ENCODE measurements at places on chromosomes 7 and 10.

DNA sequence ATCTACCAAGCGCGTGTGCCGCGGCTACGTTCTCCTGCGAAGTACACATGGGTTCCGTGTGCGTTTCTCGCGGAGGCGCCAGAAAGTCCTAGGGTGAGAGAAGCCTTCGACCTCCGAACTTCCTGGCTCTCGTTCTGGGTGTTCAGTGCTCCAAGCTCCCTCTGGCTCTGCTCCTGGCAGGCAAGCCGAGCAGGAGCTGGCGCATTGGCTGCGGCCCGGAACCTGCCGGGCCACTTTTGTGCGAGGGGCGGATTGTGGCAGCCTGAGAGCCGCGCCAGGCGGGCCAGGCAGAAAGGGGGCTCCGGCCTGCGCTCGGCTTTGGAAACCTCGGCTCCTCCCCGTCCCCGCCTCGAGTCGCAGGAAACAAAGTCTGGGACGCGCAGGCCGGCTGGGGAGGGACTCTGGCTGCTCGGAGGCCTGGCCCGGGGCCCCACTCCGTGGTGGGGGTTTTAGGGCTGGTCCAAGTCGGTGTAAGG is 9.6 kb downstream of the EMX2 start:
- DNase-seq = no peak

GRCh38 chr10:87658858-87659555 is 671 bp upstream of the PAPSS2 start:
- no peak for DNase-seq

- DNase-seq = no peak
Observed at GRCh38 chr7:90900628-90901356, 304.7 kb downstream of the CDK14 start.

- no peak for DNase-seq
Observed at GRCh38 chr10:79017882-79018520, 50.8 kb upstream of the ZMIZ1 start.

DNA sequence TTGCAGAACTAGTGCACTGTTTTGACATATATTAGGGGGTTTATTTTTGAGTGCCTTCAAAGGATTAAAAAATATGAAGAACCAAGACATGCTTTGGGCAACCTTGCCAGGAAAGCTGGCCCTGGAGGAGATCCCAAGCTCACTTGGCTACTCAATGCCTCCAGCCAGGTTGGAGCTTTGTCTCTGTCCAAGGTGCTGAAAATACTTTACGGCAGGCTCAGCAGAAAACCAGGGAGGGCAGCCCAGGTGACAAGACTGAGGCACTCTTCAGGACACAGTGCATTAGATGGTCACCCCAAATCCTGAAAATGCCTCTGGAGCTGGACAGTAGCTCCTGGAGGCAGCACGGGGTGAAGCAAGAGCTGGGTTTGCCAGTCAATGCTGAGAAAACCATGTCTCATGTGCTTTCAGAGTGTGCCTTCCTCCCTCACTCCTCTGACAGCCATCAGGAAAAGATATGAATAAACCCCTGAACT is 5.8 kb upstream of the KCNH2 start:
- DNase-seq = no peak

DNA sequence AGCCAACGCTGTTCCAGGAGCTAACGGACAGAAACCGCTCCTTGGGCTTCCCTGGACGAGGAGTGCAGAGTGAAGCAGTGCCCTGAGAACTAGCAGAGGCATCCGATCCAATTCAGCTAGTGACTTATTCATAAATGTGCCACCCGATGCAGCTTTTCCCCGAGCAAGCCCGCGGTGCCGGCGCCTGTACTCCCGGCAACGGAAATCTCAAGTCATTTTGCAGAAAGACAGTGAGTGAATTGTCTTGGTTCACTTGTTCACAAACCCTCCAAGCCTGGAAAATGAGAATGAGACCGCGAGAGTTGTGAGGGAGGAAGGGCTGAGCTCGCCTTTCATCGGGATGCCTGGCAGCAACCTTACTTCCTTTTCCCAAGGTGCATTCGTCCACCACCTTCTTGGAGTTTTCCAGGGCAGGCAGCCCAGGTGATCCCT is 87.5 kb downstream of the COBL start:
- DNase-seq = peak; percentile 22

GRCh38 chr10:122013311-122013780 is 24.4 kb downstream of the TACC2 start:
- DNase-seq = no peak

- DNase-seq = no peak
Observed at GRCh38 chr7:75662579-75663301, 76.0 kb downstream of the HIP1 start.

- DNase-seq = no peak
Observed at GRCh38 chr7:141666071-141666470, 35.9 kb downstream of the DENND11 start.

- no peak for DNase-seq
Observed at GRCh38 chr7:55304018-55304762, 60.9 kb upstream of the LANCL2 start.

- no peak for DNase-seq
Observed at GRCh38 chr7:30282735-30283134, 1.7 kb upstream of the ZNRF2 start.

- no peak for DNase-seq
Observed at GRCh38 chr7:13834328-13834761, 155.1 kb downstream of the ETV1 start.

DNA sequence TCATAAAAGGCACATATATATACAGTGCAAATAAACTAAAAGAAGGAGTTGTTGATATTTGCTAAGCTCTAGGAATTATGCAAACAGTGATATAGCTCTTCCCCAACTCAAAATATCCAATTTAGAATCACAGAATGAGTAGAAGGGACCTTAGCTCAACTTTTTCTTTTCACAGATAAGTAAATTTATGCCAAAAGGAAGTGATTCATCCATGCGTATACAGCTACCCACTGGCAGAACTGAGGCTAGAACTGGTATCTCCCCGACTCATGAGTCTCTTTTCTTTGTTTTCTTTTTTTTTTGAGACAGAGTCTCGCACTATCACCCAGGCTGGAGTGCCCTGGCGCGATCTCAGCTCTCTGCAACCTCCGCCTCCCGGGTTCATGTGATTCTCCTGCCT is 54.2 kb upstream of the SVIL start:
- DNase-seq = no peak

DNA sequence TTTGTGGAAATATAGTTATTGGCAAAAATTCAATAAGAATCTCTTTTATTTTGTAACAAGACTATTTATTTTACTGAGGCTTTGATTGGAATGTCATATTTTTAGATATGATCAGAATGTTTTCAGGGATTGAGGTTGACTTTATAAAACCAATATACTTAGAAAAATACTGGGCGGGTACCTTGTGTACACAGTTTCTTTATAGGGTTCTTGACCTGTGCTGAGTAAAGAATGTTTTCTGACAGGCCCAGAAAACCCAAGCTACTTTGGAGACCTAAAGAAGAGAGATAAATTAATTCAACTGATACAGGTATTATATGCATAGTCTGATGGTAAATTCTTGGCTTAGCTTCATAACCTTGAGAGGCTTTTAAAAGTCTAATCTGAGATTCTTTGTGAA is 23.9 kb upstream of the SPAM1 start:
- no peak for DNase-seq

GRCh38 chr10:72784551-72785351 is 92.8 kb downstream of the MCU start:
- no peak for DNase-seq

- peak; percentile 39 for DNase-seq
Observed at GRCh38 chr10:103659674-103660363, 166.3 kb downstream of the NEURL1 start.

DNA sequence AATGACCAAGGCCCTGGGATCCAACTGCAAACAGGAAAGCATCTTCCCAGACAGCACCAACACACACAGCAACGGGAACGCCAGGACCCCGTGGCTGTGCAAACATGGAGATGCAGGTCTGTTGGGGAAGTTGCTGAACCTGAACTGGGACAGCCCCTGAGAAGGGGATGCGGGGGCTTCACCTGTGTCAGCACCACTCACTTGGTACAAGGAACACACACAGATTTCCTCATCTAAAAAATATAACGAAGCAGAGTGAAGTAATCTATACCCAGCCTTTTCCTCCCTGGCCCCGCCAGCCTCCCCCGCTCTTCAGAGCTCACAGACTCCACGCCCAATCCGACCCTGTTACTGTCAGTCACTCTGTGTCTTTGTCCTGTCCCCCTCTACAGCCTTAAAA is 93.0 kb downstream of the PTPRN2 start:
- DNase-seq = no peak

DNA sequence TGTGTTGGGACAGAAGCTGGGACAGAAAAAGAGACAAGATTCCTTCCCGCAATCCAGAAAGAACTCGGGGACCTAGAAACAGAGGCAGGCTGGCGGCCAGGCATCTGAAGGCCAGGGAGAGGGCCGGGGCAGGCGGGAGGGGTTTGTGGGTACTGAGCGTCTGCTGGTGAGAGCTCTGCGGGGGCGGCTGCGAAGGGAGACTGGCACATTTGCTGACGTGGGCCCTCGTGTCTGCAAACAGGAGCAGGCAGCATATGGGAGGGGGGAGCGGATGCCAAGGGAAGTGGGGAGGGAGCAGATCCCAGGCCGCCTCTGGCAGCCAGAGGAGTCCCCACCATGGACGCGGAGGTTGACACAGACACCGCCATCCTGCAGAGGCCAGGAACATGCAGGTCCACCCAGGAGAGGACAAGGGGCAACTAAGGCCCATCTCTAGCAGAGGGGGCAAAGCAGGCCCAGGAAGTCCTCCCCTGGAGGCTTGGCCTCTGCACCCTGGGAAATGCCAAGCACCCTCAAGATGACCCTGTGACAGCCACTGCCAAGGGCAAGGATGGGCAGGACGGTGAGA is 32.2 kb downstream of the KCNH2 start:
- no peak for DNase-seq

GRCh38 chr7:46725838-46726237 is 804.8 kb upstream of the IGFBP3 start:
- no peak for DNase-seq

- DNase-seq = no peak
Observed at GRCh38 chr7:42097752-42098151, 139.3 kb downstream of the GLI3 start.

- DNase-seq = no peak
Observed at GRCh38 chr7:81842361-81842760, 72.5 kb upstream of the HGF start.

GRCh38 chr7:157520249-157520648 is 183.4 kb downstream of the DNAJB6 start:
- DNase-seq = no peak

All from NCI-H2107 (cell line).